GM20000 (cell line): ENCODE measurements at places on chromosomes 13 and 19.

DNA sequence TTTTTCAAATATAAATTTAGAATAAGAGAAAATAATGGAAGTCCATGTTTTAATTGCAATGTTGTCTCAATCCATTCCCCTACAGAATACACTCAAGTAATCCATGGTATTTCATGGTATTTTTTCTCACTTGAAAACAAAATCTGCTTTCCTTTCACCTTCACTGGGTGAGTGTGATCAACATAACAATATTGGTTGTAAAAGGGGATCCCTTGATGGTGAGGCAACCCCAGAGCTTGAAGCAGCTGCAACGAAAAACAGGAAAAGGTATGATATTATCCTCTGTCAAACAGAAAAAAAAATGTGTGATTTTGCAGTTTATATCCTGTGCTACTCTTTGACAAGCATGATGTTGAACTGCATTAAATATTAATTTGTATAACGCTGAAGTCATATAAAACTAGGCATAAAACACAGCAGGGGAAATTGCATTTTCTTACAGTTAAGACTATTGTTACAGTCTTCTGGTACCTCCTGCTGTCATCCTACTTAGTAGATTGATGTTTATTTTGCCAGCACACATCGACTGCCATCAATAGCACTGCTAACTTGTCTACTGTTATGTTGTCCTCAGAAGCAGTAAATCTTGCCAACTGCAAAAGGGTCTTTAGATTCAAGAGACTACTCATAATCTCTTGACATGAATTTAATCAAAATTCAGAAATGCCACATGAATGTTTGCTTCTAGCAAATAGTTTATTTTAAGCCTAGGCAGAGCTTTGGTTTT is 373.1 kb upstream of the MIR17HG start:
- DNase-seq, result no peak

DNA sequence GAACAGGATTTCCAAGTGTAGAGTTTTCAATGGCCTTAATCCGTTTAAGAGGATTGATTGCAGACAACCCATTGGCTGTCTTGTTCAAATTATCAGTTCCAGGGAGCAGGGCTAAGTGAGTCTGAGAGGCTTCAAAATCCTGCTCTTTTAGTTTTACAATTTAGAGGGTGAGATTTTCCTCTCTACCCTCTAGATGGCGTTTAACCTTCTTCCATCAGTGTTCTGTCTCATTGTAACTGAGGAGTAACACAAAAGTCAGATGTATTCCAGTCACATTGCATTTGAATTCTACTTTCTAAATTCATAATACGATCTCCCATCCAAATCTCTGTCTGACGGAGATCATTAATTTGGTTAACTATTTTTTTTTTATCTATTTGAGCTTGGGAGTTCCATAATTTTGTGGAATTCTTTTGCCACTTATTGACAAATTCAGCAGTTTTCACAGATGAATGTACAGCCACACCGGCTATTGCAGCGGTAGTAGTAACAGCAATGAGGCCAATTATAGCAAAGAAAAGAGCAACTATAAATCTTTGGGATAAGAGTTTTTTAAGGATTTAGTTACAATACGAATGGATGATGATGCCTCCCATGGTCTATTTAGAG is 7.8 kb upstream of the C19orf84 start:
- no peak for DNase-seq

- peak; percentile 98 for DNase-seq
Measured at GRCh38 chr13:114132419-114133121, at the start of gene RASA3. TSS of gene RASA3 (minus strand) at chr13:114132623. CDS start at chr13:114132489, 134 bp downstream.

GRCh38 chr19:1466461-1467214 is 12.4 kb downstream of the C19orf25 start:
- DNase-seq, result no peak

GRCh38 chr13:98089246-98089645 is 53.6 kb upstream of the FARP1 start:
- no peak for DNase-seq

DNA sequence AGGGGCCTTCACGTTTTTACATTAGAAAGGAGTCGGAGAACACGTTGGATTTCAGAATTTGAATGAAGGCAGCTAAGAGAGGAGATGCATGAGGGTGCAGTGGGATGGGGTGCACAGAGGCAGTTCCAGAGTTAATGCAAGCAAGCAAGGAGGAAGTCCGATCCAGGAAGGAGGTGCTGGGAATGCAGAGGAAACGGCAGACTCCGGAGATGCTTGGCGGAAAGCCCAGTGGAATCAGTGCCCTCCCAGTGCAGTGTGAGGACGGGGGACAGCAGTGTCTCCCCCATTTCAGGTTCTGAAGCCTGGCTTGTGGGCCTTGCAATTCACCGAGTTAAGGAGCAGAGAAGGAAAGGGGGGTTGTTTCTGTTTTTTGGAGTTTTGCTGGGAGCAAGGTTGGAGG is 100.4 kb downstream of the COL4A2 start:
- DNase-seq, result no peak

DNA sequence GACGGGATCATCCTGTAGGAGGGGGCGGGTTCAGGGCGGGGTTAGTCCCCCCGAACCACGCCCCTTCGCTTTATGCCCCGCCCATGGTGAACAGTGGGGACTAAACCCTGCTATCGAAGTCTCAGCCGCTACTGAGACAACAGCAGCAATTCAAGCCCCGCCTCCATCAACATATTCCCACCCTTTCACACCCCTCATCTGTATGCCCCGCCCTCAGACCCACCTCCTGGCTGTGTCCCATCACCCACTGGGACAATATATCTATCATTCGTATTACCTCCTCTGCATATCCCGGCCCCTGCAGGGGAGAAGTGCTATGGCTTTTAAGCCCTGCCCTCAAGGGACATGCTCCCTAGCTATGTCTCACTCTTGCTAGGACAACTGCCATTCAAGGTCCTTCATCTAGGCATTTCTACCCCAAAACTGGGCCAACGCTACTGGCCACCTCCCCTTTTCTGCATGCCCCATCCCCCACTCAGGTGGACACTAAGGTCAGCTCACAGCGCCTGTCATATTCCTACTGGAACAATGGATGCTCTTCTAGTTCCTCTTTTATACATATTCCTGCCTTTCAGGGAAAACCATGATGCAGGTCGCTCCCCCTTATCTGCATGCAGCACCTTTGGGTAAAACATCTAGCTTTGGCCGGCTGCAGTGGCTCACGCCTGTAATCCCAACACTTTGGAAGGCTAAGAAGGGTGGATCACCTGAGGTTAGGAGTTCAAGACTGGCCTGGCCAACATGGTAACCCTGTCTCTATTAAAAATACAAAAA is 11.9 kb downstream of the LRFN1 start:
- DNase-seq, result peak; percentile 8

- DNase-seq, result no peak
Measured at GRCh38 chr13:76820759-76821158, 65.4 kb downstream of the KCTD12 start.

- DNase-seq, result no peak
Measured at GRCh38 chr19:12730064-12730463, 4.4 kb downstream of the TRIR start.

DNA sequence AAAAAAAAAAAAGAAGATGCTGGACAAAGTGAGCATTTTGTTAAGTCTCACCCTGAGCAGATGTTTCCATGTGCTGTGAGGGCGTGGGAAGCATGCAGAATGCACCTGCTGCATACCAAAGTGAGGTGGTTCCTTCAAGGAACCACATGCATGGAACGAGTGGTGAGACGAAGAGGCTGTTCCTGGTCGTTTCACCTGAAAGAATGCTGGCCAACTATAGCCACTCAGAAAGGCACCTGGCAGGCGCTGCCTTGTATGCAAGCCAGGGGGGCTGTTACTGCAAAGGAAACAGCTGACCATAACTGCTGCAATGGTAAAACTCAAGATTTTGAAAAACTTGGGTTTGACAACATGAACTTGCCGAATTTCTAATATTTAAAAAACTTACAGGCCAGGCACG is 14.7 kb downstream of the MIER2 start:
- no peak for DNase-seq
